Thoracic aorta (tissue), 2 donors: ENCODE measurements at places on chromosomes 2 and 18. TPM values are rescaled to one million over a fixed set of nuclear protein-coding genes. Genes with fewer than 3 reads are reported as not detected.
A peak's percentile ranks its signal among the peaks of the same experiment; 100 is the strongest.

GRCh38 chr2:43343573-43344304, 117.3 kb upstream of the ZFP36L2 start:
- H3K27ac ChIP-seq: peak overlapping the region; percentile 91
- no peak overlapping the region for H3K4me3 ChIP-seq

SEMA4C gene
- 44.1 TPM for total RNA-seq

GRCh38 chr2:7954234-7954633, 727.6 kb upstream of the ID2 start:
- no peak overlapping the region for H3K27ac ChIP-seq
- no peak overlapping the region for H3K4me3 ChIP-seq
- H3K27me3 ChIP-seq: no peaks in the 10 kb centered on the region
- H3K36me3 ChIP-seq: no peaks in the 10 kb centered on the region

MOCOS gene
- total RNA-seq: 2.8 TPM
